ENCODE measurements at places on chromosomes 13 and 19.

DNA sequence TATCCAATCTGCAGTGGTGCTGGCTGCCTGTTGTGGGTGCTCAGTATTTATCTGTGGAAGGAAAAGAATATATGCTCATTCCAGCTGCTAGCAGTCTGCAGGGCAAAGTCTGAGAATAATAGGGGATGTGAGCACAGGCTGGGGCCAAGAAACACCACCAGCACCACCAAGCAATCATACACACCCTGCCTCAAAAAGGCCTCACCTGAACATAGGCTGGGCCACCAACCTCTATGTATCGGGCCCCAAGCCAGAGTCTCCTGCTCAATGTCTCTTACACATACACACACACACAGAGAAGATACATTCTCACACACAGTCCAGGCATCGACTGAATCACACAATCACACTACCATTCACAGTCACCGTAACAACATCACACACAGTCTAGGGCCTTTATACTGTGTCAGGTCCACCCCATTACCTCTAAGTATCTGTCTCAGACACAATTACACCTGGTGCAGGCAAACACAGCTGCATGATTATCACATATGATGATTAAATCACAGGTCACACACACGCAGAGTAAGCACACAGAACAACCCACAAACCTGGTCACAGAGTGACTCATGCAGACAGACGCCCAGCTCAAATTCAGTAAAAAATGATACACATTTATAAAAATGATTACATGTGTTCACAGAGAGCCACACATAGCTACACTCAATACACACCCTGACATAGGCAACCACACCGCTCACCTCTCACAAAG lies 1.3 kb upstream of the ZSCAN22 start:
- DNase-seq = no peak

- DNase-seq = no peak
Observed at GRCh38 chr13:66275416-66275815, 954.7 kb downstream of the PCDH9 start.

DNA sequence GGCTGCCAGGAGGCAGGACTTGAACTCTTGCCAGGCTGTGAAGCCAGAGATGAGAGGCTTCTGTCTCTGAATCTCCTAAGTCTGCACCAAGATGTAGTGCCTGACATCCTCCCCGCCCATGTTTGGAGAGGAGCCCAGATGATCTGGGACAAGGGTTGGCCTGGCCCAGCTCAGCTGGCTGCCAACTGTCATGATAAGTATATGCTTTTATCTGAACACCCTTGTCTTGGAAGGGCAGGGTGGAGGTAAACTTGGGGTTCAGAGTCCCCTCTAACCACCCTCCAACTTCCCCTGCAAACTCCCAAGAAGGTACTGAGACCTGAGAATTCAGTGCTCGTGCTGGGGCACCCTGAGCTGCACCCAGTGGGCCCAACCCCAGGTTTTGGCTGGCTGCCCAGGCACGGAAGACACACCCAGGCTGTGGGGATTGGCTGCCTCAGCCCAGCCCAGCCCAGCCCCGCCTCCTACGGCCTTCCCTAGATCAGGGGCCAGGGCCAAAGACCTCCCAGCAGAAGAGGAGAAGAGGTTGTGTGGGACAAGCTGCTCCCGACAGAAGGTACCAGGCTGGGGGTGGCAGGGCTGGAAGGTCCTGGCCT lies at the start of gene CYP4F12:
TSS of gene CYP4F12 (plus strand) at position 508 of the 596 bp plus-strand sequence. CDS start 443 bp downstream, outside the sequence.
- DNase-seq = no peak

GRCh38 chr13:45934283-45934682 lies 82.7 kb upstream of the SIAH3 start:
- no peak for DNase-seq

DNA sequence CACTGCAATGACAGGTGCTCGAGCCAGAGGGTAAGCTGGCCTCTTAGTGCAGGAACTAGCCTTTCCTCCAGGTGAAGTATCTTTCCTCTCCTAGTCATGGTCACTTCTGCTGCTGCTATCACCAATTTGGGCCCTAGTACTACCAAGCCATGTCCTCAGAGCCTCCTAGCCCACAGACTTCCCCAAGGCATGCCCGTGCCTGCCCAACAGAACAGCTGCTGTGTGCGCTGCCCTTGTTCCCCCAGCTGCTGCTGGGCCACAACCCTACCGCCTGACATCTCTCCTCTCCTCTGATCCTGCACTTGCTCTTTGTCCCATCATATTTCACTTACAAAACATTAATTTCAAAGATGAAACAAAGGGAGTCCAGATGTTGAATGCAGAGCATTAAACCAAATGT lies 168.5 kb upstream of the FREM2 start:
- DNase-seq = no peak

DNA sequence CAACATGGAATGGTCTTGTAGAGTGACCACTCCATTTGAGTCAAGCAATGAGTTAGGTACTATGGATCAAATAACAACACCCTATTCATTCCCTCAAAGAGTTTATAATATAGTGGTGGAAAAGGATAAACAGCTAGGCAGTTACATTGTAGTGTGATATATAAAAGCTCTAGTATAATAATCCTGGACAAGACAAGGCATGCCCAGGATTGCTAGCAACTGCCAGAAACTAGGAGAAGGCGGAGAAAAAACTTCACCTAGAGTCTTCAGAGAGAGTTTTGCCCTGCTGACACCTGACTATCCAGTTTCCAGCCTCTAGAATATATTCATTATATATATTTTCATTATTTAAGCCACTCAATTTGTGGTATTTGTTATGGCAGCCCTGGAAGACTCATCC lies 530.6 kb downstream of the KLF12 start:
- DNase-seq = no peak

- no peak for DNase-seq
Observed at GRCh38 chr19:47700934-47701716, 12.1 kb upstream of the EHD2 start.

GRCh38 chr19:45601115-45601514 lies 897 bp downstream of the GPR4 start:
- no peak for DNase-seq

DNA sequence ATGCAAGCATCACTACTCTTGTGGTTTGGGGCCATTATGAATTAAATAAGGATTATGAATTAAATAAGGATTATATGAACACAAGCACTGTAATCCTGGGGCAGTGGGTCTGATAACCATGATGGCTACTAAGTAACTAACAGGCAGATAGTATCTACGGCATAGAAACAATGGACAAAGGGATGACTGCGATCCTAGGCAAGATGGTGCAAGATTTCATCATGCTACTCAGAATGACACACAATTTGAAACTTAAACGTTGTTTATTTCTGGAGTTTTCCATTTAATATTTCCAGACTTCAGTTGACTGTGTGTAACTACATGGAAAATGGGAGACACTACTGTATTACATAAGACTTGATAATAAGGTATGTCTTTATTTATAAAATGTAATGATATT lies 15.1 kb downstream of the KCNRG start:
- no peak for DNase-seq

DNA sequence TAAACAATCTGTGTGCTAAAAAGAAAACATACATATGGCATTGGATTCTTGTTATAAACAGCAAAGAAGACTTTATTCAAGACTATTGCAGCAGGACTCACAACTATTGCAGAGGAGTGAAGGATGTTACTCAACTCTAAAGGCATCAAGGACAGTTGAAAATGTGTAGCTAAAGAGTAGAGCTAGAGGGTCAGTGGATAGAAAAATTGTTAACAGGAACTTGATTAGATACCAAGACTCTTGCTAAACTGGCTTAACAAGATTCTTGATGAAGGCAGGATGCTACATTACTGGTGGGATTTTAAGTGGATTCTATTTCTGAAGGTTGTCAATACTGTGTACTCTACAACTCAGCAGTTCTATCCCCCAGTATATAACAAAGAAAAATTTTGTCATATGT lies 1183.3 kb downstream of the SLITRK1 start:
- DNase-seq = no peak

GRCh38 chr19:13398780-13399726 lies 107.2 kb downstream of the CACNA1A start:
- DNase-seq = no peak

- no peak for DNase-seq
Observed at GRCh38 chr13:104586051-104586746, 1520.0 kb upstream of the SLC10A2 start.

DNA sequence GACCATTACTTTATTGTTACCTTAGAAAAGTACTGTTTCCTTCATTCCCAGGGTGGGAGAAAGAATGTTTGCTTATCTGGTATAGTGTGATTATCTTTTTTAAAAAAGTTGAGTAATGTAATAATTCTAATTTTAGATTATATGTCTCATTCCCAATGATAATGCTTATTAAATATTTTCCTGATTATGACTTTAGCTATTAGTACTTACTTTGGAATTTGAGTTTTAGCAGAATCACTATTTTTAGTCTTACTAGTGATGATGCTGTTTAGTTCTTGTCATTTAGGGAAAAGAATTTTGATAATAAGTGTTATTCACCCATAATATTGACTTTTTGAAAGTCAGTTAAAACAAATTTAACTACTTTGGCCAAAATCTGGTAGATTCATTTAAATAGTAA lies 95.2 kb downstream of the FRY start:
- no peak for DNase-seq

DNA sequence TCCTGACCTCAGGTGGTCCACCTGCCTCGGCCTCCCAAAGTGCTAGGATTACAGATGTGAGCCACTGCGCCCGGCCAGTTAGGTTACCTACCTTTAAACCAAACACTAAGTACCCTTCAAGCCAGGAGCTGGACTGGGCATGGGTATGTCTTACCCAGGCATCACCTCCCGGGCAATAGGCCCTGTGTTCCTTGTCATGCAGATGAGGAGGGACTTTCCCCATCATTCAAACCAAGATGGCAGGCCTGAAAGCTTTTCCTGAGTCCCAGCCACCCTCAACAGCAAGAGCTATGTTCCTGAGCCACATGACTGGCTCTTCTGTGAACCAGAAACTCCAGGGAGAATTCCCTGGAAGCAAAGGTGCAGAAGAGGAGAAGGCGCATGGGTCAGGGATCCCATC lies 9.5 kb downstream of the RAB8A start:
- no peak for DNase-seq

DNA sequence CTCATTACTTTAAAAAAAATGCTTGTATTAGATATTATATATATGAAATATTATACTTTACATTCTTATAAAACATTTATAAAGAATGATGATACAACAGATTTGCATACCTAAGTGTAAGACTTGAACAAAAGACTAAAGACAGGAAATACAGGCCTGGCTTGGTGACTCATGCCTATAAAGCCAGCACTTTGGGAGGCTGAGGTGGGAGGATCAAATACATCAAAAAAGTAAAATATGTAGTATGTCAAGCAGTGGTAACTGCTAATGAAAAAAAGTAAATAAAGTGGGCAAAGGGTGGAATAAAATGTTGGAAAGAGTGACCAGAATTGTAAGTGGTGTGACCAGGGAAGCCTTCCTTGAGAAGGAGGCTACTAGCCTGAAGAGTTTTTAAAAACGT lies 133.7 kb downstream of the GGACT start:
- no peak for DNase-seq

- DNase-seq = no peak
Observed at GRCh38 chr13:106927421-106927820, 359.5 kb upstream of the ARGLU1 start.

- DNase-seq = no peak
Observed at GRCh38 chr13:98225036-98225940, 48.2 kb upstream of the RNF113B start.

DNA sequence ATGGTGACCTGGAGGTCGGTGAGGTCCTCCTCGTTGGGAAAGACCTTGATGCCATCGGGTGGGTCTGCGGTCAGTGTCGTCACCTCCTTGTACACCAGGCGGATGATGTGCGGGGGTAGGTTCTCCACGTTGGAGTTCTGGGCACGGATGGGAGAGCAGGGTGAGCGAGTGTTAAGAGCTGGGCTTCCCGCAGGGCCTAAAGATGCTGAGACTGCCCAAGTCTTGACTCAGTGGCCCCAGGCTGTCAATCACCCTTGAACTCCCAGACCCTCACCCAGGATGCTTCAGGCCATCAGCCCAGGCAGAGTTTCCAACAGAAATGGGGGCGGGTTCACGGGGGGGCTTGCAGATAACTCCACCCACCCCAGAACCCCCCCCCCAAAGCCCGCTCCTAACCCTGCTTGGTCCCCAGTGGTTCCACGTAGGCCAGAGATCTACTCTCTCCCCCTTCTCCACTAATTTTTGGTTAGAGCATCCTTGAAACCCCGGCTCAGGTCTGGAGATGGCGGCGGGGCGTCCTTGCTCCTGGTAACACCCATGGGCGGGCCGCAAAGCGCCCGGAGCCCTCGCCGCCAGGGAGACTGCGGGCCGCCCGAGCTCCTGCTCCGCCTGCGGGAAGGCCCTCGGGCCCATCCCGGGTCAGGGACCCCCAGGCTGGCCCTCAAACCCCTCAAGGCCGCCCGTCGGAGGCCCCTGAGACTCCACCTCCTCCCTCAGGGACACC lies 600 bp downstream of the UBE2S start:
- DNase-seq = no peak

- no peak for DNase-seq
Observed at GRCh38 chr13:67076378-67076777, 153.8 kb downstream of the PCDH9 start.

All from stimulated activated CD4-positive, alpha-beta T cell treated with anti-CD3 and anti-CD28 coated beads, Interleukin-12 subunit alpha, Interleukin-12 subunit beta, amount 100 ng/mL, for 48 hours (primary cell).